ENCODE measurements at places on chromosomes 16 and 17. TPM values are rescaled to one million over a fixed set of nuclear protein-coding genes. Genes with fewer than 3 reads are reported as not detected.
A peak's percentile ranks its signal among the peaks of the same experiment; 100 is the strongest.

- peaks cover 3% of the 10 kb centered on the region for H3K36me3 ChIP-seq
- DNase-seq: peak; percentile 42
- peaks cover 25% of the 10 kb centered on the region for H3K4me1 ChIP-seq
- H3K4me3 ChIP-seq: peak overlapping the region; percentile 80
- H3K27me3 ChIP-seq: peaks cover 10% of the 10 kb centered on the region
Observed at GRCh38 chr17:31008374-31009041, 37.7 kb downstream of the RNF135 start.

DNA sequence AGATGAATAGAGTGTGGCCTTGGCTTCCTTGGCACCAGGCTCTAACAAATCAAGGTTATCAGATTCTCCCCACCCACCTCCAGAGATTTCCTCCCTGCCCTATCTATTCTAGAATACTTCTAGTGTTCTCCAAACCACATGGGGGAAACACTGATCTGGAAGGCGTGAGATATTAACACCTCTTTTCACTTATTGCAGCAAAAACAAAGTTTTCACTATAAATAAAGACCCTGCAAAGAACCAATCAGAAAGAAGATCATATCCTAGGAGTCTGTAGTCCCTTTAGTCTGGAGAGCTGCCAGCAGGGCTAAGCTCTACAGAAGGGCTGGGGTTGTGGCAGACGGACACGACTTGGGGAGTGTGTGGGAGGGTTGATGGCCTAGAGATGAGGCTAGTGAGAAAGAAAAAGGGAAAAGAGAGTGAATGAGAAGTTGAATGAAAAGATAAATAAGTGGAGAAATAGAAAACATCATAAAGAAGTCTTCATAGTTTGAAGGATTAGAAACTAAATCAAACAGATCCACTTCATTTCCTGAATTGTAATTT is 8.6 kb upstream of the SKAP1 start:
- H3K36me3 ChIP-seq: peaks cover 25% of the 10 kb centered on the region
- H3K27me3 ChIP-seq: no peaks in the 10 kb centered on the region
- peak overlapping the region; percentile 60 for H3K27ac ChIP-seq
- DNase-seq: no peak

DNA sequence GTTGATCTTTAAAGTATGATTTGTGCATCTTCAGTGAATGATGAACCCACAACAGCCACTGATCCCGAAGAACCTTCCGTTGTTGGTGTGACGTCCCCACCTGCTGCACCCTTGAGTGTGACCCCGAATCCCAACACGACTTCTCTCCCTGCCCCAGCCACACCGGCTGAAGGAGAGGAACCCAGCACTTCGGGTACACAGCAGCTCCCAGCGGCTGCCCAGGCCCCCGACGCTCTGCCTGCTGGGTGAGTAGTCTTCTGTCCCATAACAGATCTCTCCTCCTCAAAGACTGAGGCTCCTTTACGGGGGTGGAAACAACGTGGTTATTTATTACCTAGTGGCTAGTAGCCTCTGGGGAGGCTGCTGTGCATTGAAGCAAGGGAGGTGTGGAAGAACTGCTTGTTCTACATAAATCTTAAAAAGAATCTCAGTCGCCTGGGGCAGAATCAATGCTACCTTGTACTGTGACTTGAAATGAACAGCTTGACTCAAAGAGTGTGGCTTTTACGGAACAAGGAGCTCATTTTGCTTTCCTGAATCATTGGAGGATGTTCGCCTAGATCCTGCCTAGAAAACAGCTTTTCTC is 63.0 kb upstream of the CLEC18A start:
- no peak for DNase-seq
- no peak overlapping the region for H3K4me3 ChIP-seq
- no peaks in the 10 kb centered on the region for H3K27me3 ChIP-seq
- no peaks in the 10 kb centered on the region for H3K4me1 ChIP-seq
- no peak overlapping the region for H3K27ac ChIP-seq

DNA sequence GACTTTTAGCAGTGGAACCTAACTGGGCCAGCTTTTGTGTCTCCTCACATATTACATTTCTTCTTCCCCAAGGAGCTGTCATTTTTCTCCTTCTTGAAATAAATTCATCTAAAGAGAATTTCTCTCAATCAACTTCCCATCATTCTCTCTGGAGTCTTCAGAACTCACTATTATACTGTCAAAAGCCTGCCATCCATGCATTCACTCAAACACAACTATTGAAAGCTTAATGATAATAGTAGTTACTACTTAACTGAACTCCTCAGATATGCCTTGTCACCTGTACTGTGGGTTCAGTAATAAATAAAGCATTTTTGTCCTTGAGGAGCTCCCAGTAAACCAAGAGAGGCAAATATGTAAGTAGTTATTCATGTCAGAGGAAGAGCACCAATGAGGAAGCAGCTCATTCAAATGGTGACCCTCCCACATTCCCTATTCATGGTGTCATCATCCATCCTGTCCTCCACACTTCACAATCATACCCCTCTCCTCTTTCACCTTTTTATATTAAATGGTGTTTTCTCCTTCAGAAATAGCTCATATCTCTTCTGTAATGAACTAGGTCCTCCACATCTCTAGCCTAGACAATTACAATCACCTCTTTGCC is 162.6 kb downstream of the CA10 start:
- H3K27ac ChIP-seq: no peak overlapping the region
- DNase-seq: no peak
- H3K27me3 ChIP-seq: no peaks in the 10 kb centered on the region
- no peaks in the 10 kb centered on the region for H3K36me3 ChIP-seq

Gene C16orf46
- total RNA-seq: 0.17 TPM
